A172 (cell line): ENCODE measurements at places on chromosomes 11 and 22.

GRCh38 chr11:11983427-11983826 lies 25.0 kb downstream of the DKK3 start:
- DNase-seq: no peak

- peak; percentile 54 for DNase-seq
These were observed 65.2 kb downstream of the WNT7B start for GRCh38 chr22:45911601-45912271.

GRCh38 chr11:69233744-69234570 lies 60.0 kb upstream of the MYEOV start:
- no peak for DNase-seq

- no peak for DNase-seq
These were observed 589.2 kb downstream of the BRD1 start for GRCh38 chr22:49238181-49239141.

DNA sequence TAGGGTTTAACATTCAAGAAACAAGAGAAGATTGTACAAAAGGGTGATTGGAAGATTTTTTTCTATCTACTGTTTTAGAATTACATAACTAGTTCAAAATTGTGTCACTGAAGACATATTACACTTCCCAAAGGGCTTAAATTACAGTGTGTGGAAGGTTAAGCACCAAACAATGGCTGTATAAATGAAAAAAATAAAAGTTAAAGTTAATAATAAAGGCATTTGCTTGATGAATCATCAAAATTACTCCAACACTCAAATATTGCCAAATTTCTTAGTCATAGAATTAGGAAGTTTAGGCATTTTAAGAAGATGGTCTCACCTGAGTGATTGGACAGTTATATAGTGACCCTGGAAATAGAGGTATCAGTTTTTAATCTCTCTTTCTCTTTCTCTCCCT lies 227.6 kb upstream of the CARD18 start:
- DNase-seq: no peak

- DNase-seq: no peak
These were observed 20.3 kb downstream of the TMPRSS5 start for GRCh38 chr11:113685654-113686359.

DNA sequence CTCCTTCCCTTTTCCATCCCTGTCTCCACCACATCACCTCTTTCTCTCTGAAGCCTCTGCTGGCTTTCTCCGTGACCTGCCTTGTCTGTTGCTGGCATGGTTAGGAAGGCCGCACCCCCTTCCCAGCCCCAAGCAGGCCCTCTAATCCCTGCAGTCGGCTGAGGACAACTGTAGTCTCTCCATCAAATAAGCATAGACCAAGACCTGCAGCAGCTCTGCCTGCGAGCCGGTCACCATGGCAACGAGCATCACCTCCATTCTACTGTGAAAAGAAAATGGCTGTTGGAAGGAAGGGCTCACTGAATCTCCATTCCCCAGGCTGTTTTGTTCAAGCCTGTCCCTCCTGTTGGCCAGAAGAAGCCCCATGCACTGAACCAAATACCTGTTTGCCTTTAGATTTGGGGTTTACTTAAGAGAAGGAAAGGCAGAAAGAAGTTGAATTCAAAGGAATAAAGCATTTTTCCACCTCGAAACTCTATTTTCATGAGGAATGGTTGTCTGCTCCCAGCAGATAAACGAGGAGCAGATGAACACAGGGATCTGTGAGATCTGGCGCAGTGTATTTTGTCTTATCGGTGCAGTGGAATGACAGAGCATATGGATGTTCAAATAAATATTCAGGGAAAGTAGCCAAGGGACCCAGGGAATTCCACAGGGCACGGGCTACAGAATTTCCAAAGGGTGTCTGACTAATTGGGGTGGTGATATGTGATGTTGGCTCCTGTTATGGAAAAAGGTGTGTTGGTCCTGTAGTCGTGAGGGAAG lies 113.1 kb upstream of the TTC12 start:
- DNase-seq: no peak

GRCh38 chr11:101583251-101584128 lies at the start of gene TRPC6:
Gene TRPC6, minus strand, starts transcription at chr11:101584007. Its CDS starts 504 bp downstream, at chr11:101583503.
- DNase-seq: no peak

DNA sequence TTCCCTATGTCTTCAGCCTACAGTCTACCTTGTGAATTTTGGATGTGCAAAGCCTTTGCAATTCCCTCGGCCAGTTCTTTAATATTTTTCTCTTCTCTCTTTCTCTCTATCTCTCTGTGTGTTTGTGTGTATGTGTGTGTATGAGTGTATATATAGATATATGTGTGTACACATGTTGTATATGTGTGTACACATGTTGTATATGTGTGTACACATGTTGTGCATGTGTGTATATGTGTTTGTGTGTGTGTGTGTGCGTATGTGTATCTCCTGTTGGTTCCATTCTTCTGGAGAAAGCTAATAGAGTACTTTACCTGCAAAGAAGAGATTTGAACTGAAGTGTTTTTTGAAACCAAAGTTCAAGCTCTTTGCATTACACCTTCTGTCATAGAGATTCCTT lies 155.0 kb downstream of the LUZP2 start:
- DNase-seq: no peak
